ENCODE measurements at places on chromosomes 1 and 21.

- no peak for DNase-seq
Measured at GRCh38 chr1:230120921-230121381, 53.9 kb downstream of the GALNT2 start.

- no peak for DNase-seq
Measured at GRCh38 chr1:214586621-214587020, 16.4 kb upstream of the CENPF start.

- no peak for DNase-seq
Measured at GRCh38 chr1:9861360-9861759, 37.6 kb upstream of the CLSTN1 start.

GRCh38 chr1:17109892-17110554 lies 9.2 kb downstream of the PADI2 start:
- DNase-seq = no peak

GRCh38 chr1:212518188-212519054 lies 85.7 kb downstream of the NENF start:
- DNase-seq = no peak

DNA sequence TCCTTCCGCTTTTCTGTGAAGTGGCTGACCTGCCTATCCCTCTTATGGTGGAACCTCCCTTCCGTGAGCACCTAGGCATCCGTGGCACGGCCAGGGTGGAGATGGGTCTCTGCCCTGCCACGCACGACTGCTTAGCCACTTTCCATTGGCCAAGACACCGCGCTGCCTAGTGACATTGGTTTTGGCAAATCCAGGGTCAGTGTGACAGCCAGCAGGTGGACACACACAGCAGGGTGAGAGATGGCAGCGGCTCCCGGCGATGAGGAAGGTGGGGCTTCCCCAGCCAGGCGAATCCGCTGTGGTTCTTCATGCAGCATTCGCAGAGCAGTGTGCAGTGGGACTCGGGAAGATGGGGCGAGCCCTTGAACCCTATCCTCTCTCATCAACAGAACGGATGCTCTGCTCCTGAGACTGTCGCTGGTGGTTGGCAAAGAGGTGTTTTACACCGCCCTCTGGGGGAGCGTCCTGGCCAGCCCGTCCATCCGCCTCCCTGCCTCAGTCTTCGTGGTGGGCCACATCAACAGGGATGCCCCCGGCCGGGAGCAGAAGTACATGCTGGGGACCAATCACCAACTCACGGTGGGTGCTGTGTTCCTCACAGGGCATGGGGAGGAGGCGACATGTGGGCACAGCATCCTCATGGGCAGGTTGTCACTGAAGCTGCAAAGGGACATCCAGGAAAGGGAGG lies 51.8 kb downstream of the DOP1B start:
- DNase-seq = no peak

GRCh38 chr1:37989361-37989930 lies 376 bp downstream of the SF3A3 start:
- peak; percentile 39 for DNase-seq

- no peak for DNase-seq
Measured at GRCh38 chr21:28771790-28772501, 220.7 kb downstream of the LTN1 start.

GRCh38 chr1:9418851-9419250 lies 120.4 kb upstream of the SLC25A33 start:
- DNase-seq = no peak

- DNase-seq = no peak
Measured at GRCh38 chr1:109229531-109230127, 15.9 kb downstream of the SARS1 start.

- DNase-seq = no peak
Measured at GRCh38 chr1:184296466-184297243, 90.2 kb upstream of the C1orf21 start.

- no peak for DNase-seq
Measured at GRCh38 chr1:53562291-53562980, 103.2 kb downstream of the DMRTB1 start.

GRCh38 chr21:29300807-29301138 lies 2.1 kb downstream of the BACH1 start:
- no peak for DNase-seq

DNA sequence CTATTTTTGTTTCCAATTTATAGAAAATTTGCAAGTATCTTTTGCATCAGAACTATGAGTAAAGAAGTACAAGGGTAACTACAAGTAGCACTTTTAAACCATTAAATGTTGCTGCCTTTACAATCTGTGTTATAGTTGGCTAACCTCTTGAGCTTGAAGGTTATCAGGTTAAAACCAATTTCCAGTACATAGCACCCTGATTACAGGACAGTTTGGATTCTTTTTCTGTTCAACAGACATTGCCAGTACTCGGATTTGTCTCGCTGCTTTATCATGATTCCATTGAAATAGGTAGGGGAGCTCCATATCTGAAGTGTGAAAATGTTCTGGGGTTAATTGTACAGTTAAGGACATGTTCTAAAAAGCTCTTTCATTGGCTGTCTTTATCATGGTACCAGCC lies 40.0 kb downstream of the MIA3 start:
- DNase-seq = no peak

GRCh38 chr1:155776414-155776813 lies 80.6 kb downstream of the GON4L start:
- DNase-seq = no peak
